ENCODE measurements at places on chromosomes 12 and 14. TPM values are rescaled to one million over a fixed set of nuclear protein-coding genes. Genes with fewer than 3 reads are reported as not detected.

SLC16A7 gene
- total RNA-seq: 2.2 TPM

WNT1 gene
- not detected for total RNA-seq

RBP5 gene
- 2.1 TPM for total RNA-seq

CNTN1 gene
- total RNA-seq: 6.5 TPM

DNA sequence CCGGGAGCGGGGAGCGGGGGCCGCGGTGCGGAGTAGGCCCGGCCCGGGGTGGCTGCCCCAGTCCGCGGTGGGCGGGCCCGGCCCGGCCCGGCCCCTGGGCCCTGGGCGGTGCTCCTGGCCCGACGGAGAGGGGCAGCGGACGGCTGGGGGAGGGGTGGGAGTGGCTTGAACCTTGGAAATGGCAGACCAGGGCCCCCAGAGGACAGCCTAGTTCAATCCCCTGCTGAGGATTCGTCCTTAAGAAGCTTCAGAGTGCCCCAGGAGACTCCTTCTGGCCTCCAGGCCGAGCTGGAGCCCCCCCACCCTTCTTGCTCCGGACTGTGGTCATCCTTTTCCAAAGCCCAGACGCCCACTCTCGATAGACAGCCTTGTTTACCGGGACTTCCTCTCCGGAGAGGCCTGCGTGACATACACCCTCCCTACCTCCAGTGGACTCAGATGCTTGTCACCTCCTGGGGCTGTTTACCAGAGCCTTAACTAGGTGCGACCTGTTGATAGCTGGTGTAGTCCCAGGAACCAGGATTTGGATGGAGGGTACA, 458 bp downstream of the KHNYN start:
- no peaks in the 10 kb centered on the region for H3K27me3 ChIP-seq
- no peak overlapping the region for H3K27ac ChIP-seq
- H3K4me1 ChIP-seq: peaks cover 3% of the 10 kb centered on the region
- H3K36me3 ChIP-seq: peaks cover 21% of the 10 kb centered on the region

- no peaks in the 10 kb centered on the region for H3K36me3 ChIP-seq
- no peak overlapping the region for H3K27ac ChIP-seq
- H3K4me1 ChIP-seq: no peaks in the 10 kb centered on the region
- no peaks in the 10 kb centered on the region for H3K27me3 ChIP-seq
Observed at GRCh38 chr12:129071362-129071761, 218.1 kb downstream of the GLT1D1 start.

GRCh38 chr12:112741106-112741505, 50.4 kb upstream of the RPH3A start:
- H3K27me3 ChIP-seq: no peaks in the 10 kb centered on the region
- DNase-seq: no peak
- H3K4me3 ChIP-seq: no peak overlapping the region

- no peak for DNase-seq
- H3K4me3 ChIP-seq: no peak overlapping the region
- H3K27ac ChIP-seq: no peak overlapping the region
- H3K4me1 ChIP-seq: no peaks in the 10 kb centered on the region
Observed at GRCh38 chr12:38282886-38283285, 33.7 kb upstream of the ALG10B start.

DNA sequence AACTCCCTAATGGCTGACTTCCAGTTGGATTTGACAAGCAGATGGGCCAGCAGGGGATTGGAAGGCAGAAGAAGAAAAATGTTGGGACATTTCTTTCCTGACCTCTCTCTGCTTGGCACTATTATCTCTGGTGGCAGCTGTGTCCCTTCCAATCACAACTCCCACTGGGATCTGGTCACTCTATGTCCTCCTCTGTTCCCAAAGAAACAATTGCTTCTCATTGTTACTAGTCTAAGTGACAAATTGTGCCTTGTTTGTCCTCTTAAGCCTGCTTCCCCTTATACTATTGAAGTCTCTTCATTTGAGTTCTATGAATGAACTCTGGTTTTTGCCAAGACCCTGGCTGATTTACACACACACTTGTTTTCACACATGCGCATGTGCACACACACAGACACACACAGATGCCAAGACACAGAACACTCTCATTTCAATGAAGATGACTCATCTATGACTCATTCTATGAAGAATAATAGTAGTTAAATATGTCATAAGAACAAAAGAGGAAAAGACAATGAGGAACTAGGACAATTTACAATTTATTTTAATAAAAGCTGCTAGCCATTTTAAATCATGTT, 83.0 kb upstream of the FAR2 start:
- no peak overlapping the region for H3K4me3 ChIP-seq
- H3K36me3 ChIP-seq: peaks cover 5% of the 10 kb centered on the region
- no peak overlapping the region for H3K27ac ChIP-seq

- H3K27ac ChIP-seq: no peak overlapping the region
- DNase-seq: no peak
- no peaks in the 10 kb centered on the region for H3K27me3 ChIP-seq
- no peak overlapping the region for H3K4me3 ChIP-seq
Observed at GRCh38 chr12:3667485-3667884, 85.4 kb downstream of the CRACR2A start.

DNA sequence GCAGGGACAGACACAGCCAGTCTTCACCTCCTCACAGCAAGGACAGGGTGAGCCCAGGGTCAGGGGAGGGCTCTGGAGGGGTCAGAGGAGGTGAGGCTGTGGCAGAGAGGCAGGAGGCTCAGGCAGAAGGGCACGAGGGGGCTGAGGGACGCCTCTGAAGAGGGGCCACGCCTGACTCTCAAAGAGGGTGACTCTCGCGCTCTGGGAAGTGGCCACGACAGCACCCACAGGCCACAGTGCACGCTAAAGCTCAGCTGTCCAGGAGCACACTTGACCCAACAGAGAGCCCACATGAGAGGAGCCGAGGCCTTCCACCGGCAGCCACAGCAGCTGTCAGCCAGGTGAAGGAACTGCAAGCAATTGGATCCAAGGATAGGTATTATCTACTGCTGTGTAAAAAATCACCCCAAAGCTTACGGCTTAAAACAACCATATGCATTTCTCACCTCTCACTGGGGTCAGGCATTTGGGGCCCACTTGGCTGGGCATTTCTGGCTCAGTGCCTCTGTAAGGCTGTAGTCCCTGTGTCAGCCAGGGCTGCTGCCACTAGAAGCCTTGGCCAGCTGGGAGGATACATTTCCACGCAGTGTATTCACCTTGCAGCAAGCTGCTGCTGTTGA, 27.8 kb downstream of the SLC6A12 start:
- no peaks in the 10 kb centered on the region for H3K4me1 ChIP-seq
- H3K36me3 ChIP-seq: 0 out of 2 replicates have a peak, but pooled peaks cover 2% of the 10 kb centered on the region
- no peak for DNase-seq
- H3K27ac ChIP-seq: no peak overlapping the region
- H3K4me3 ChIP-seq: no peak overlapping the region
